ENCODE measurements at places on chromosomes 2 and 18.
A peak's percentile ranks its signal among the peaks of the same experiment; 100 is the strongest.

- DNase-seq, result no peak
- H3K4me3 ChIP-seq, result no peak overlapping the region
- no peaks in the 10 kb centered on the region for H3K36me3 ChIP-seq
These were observed 175.9 kb downstream of the NBAS start for GRCh38 chr2:15385184-15385583.

DNA sequence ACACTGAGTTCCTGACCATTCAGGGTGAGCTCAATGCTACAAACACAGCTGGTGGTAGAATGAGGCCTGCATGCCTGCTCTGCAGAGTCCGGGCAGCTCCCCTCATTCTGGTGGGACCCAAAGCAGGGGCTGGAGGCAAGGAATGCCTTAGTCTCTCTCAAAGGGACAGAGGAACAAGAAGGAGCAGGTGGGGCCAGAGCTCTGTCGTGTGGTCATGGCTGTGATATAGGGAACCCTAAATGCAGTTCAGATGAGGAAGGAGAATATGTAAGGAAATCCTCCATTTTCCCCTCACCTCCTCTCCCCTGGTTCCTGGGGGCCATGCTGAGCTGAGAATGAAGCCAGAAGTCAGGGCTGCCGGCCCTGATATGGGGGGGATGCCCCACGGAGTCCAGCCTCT, 334.3 kb downstream of the CYP26B1 start:
- peaks cover 4% of the 10 kb centered on the region for H3K27me3 ChIP-seq
- H3K27ac ChIP-seq, result no peak overlapping the region
- no peaks in the 10 kb centered on the region for H3K4me1 ChIP-seq
- no peaks in the 10 kb centered on the region for H3K36me3 ChIP-seq

DNA sequence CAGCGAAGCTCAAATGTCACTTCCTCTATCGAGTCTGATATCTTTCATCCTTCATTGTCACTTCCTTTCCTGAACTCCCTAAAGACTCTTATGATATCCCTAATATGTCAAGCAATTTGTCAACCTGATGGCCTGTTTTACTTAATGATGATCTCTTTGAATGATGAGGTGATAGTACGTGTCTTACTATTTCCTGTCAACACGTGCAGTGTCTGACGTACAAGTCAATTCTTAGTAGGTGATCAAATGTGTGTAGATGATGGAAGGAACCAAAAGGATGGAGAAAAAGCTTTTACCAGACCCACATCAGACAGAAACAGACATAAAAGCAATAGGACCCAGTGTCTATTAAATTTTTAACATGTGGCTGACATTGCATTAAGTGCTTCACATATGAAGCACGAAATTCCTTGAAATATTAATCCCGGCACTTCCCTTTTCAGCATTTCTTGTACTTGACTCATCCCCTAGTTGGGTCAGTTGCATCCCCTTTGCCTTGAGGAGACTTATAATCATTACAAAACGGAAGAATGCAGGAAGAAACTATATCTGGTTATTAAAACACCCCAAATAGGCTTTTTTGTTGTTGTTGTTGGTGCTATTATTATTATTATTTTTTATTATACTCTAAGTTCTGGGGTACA, 108.6 kb upstream of the NYAP2 start:
- peaks cover 4% of the 10 kb centered on the region for H3K27me3 ChIP-seq
- H3K4me3 ChIP-seq, result no peak overlapping the region
- no peaks in the 10 kb centered on the region for H3K36me3 ChIP-seq
- no peak overlapping the region for H3K27ac ChIP-seq
- DNase-seq, result no peak

GRCh38 chr2:241546771-241547498, 11.6 kb upstream of the BOK start:
- no peaks in the 10 kb centered on the region for H3K36me3 ChIP-seq
- no peak overlapping the region for H3K4me3 ChIP-seq
- H3K27me3 ChIP-seq, result peaks cover 5% of the 10 kb centered on the region
- H3K27ac ChIP-seq, result no peak overlapping the region
- DNase-seq, result no peak
- H3K4me1 ChIP-seq, result peaks cover 17% of the 10 kb centered on the region

DNA sequence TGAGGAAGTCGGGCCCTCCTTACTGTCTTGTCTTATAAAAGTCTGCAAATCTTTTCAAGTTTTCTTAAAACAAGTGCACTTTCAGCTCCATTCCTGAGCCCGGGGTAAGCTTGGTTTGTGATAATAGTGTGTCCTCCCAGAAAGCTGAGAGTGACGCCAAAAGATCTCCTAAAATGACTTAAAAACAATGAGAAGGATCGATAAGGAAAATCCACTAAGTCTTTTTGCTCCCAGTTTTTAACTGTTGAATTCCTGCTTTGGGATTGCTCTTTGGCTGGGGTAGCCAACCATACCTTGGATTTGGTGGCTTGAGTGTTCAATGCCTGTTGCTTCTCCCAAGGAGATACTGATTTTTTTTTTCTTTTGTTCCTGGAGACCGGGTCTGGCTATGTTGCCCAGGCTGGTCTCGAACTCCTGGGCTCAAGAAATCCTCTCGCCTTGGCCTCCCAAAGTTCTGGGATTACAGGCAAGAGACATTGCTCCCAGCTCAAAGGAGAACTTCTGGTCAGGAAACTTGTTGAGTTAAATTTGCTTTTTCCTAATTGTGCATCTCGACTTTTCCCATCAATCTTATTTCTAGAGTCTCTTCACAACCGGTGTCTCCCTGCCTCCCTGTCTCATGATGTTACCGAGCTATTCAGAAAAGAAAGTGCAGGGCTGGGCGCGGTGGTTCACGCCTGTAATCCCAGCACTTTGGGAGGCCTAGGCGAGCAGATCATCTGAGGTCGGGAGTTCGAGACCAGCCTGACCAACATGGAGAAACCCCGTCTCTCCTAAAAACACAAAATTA, 3.0 kb downstream of the TGIF1 start:
- peaks cover 25% of the 10 kb centered on the region for H3K4me1 ChIP-seq
- peak overlapping the region; percentile 80 for H3K4me3 ChIP-seq
- peaks cover 7% of the 10 kb centered on the region for H3K36me3 ChIP-seq
- peak; percentile 32 for DNase-seq
- H3K27ac ChIP-seq, result peak overlapping the region; percentile 92
- H3K27me3 ChIP-seq, result no peaks in the 10 kb centered on the region

GRCh38 chr18:68623342-68623741, 91.6 kb downstream of the TMX3 start:
- peak; percentile 30 for DNase-seq
- H3K4me1 ChIP-seq, result no peaks in the 10 kb centered on the region
- no peak overlapping the region for H3K4me3 ChIP-seq
- no peaks in the 10 kb centered on the region for H3K27me3 ChIP-seq
- no peaks in the 10 kb centered on the region for H3K36me3 ChIP-seq

- peak within 1 kb of the TSS; percentile 39 for H3K4me3 ChIP-seq
- no peak within 1 kb of the TSS for H3K27ac ChIP-seq
- no peaks in the 10 kb centered on the region for H3K36me3 ChIP-seq
These were observed at the start of gene TMEFF2 for GRCh38 chr2:192194866-192195547. Gene TMEFF2, minus strand, starts transcription at chr2:192194933. Its CDS starts 409 bp downstream, at chr2:192194524.

GRCh38 chr2:239201531-239201876, 199.3 kb downstream of the HDAC4 start:
- H3K4me1 ChIP-seq, result no peaks in the 10 kb centered on the region
- no peaks in the 10 kb centered on the region for H3K36me3 ChIP-seq
- no peak for DNase-seq
- H3K4me3 ChIP-seq, result no peak overlapping the region
- H3K27ac ChIP-seq, result no peak overlapping the region

GRCh38 chr18:54740136-54740846, 88.0 kb upstream of the RAB27B start:
- no peaks in the 10 kb centered on the region for H3K27me3 ChIP-seq
- H3K27ac ChIP-seq, result no peak overlapping the region
- H3K4me3 ChIP-seq, result no peak overlapping the region
- H3K36me3 ChIP-seq, result no peaks in the 10 kb centered on the region

GRCh38 chr2:203412546-203413331, 84.5 kb downstream of the ABI2 start:
- no peaks in the 10 kb centered on the region for H3K4me1 ChIP-seq
- H3K27me3 ChIP-seq, result no peaks in the 10 kb centered on the region
- peaks cover 5% of the 10 kb centered on the region for H3K36me3 ChIP-seq

- H3K4me1 ChIP-seq, result no peaks in the 10 kb centered on the region
- no peaks in the 10 kb centered on the region for H3K27me3 ChIP-seq
- DNase-seq, result no peak
- H3K36me3 ChIP-seq, result no peaks in the 10 kb centered on the region
- no peak overlapping the region for H3K4me3 ChIP-seq
These were observed 341.6 kb upstream of the VWC2L start for GRCh38 chr2:214069254-214069653.

DNA sequence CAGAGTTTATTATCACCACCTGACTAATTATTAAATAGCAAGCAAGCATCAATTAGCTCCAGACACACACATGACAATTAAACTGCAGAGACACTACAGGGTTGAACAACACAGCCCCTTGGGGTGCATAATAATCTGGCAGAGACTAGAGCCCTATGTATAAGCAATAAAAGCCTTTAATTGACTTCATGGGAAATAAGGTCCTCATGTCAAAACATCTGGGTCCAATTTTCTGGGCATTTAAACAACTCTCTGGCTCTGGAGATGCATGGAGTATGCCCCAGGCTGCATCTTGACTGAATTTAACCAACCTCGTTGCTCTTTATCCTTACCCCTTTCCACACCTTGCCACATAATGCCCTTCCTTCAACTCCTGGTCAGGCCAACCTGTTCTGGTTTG, 270.7 kb upstream of the THUMPD2 start:
- no peaks in the 10 kb centered on the region for H3K36me3 ChIP-seq
- no peaks in the 10 kb centered on the region for H3K4me1 ChIP-seq

GRCh38 chr2:99878581-99879350, 263.6 kb downstream of the AFF3 start:
- DNase-seq, result no peak
- peaks cover 5% of the 10 kb centered on the region for H3K27me3 ChIP-seq
- H3K36me3 ChIP-seq, result no peaks in the 10 kb centered on the region
- H3K4me1 ChIP-seq, result peaks cover 10% of the 10 kb centered on the region
- no peak overlapping the region for H3K27ac ChIP-seq
- H3K4me3 ChIP-seq, result no peak overlapping the region

DNA sequence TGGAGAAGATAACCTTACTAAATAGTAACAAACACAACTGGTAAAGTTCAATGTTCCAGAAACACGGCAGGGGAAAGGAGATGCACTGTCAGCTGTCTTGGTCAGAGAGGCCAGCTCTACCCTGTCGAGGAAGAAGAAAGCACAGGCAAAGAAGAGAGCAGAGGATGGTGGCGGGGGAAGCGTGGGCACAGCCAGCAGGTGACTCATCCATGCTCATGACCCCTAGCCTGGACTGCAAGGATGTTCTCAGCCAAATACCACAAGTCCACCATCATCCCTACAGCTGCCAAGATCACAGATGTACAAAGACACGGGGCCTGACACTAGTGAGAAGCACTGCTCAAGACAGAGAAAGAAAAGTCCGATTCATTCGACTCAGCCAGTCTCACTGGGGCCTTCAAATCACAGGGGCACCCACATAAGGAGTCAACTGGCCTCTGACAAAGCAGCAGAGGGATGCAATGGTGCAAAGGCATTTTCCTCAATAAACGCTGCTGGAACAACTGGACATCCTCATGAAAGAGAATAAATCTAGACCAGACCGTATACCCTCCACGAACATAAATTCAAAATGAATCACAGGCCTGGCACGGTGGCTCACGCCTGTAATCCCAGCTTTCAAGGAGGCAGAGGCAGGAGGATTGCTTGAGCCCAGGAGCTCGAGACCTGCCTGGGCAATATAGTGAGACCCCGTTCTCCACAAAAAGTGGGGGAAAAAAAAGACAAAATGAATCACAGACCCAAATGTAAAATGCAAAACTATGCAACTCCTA, 5.6 kb downstream of the DTYMK start:
- H3K36me3 ChIP-seq, result no peaks in the 10 kb centered on the region
- H3K4me1 ChIP-seq, result no peaks in the 10 kb centered on the region
- no peak overlapping the region for H3K4me3 ChIP-seq

DNA sequence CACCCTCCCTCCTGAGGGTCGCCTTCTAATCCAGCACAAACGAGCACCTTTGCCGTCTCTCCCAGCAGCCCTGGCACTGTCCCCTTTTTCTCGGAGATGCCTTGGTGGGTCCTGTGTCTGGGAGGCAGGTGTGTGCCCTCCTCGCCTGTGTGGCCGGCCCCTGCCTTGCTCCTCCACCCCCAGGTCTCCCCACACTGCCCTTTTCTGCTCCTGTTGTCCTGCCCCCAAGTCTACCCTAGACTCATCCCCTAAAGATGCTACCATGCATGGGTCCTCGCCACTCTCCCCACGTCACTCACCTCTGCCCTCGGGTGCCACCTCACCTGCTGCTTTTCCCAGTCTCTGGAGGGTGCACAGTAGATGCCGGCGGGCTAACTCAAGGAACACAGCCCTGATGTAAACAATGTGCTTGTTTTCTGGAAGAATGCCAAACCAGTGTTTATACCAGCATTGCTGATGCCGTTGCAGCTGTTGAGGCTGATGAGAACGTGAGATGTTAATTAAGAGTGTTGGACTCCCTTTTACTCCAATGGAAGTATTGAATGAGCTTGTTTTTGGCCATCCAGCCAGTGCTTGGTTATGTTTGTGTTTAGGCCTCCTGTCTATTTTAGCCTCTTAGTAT, 223.1 kb downstream of the AGAP1 start:
- H3K4me1 ChIP-seq, result no peaks in the 10 kb centered on the region
- no peaks in the 10 kb centered on the region for H3K36me3 ChIP-seq
- H3K27ac ChIP-seq, result no peak overlapping the region
- no peaks in the 10 kb centered on the region for H3K27me3 ChIP-seq
- H3K4me3 ChIP-seq, result no peak overlapping the region

GRCh38 chr2:42698940-42699339, 65.0 kb downstream of the OXER1 start:
- no peaks in the 10 kb centered on the region for H3K4me1 ChIP-seq
- H3K4me3 ChIP-seq, result no peak overlapping the region
- no peak for DNase-seq
- H3K36me3 ChIP-seq, result no peaks in the 10 kb centered on the region
- H3K27me3 ChIP-seq, result no peaks in the 10 kb centered on the region

- H3K27me3 ChIP-seq, result no peaks in the 10 kb centered on the region
- no peak overlapping the region for H3K4me3 ChIP-seq
- no peak overlapping the region for H3K27ac ChIP-seq
- H3K36me3 ChIP-seq, result peaks cover 14% of the 10 kb centered on the region
- H3K4me1 ChIP-seq, result no peaks in the 10 kb centered on the region
- no peak for DNase-seq
These were observed 61.9 kb downstream of the SMCHD1 start for GRCh38 chr18:2717407-2717806.

DNA sequence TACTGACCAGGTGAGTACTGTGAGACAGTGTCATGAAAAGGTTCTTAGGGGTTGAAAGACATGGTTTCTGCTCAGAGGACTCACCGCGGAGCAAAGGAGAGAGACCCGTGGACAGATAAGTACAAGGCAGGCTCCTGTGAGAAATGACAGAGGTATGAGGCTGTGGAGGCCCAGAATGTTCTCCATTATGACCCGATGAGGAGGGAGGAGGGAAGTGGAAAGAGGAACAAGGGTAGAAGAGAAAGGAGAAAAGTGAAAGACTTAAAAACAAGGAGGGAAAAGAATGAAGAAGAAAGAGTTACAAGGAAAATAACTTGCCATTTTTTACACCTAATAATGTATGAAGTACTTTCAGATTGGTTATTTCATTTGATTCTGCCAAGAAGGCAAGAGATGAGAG, 29.8 kb downstream of the MAPRE3 start:
- peaks cover 2% of the 10 kb centered on the region for H3K27me3 ChIP-seq
- no peak overlapping the region for H3K27ac ChIP-seq
- H3K4me3 ChIP-seq, result no peak overlapping the region
- no peak for DNase-seq

GRCh38 chr2:238850091-238850490, 2.2 kb downstream of the TWIST2 start:
- no peak overlapping the region for H3K27ac ChIP-seq
- H3K36me3 ChIP-seq, result no peaks in the 10 kb centered on the region
- H3K4me3 ChIP-seq, result no peak overlapping the region
- H3K4me1 ChIP-seq, result no peaks in the 10 kb centered on the region

Measured in small intestine (tissue), 16 donors.